ENCODE measurements at places on chromosomes 7 and 10. TPM values are rescaled to one million over a fixed set of nuclear protein-coding genes. Genes with fewer than 3 reads are reported as not detected.

The SEC61G gene
- 1,194 TPM for total RNA-seq

The MALRD1 gene
- total RNA-seq = not detected

- DNase-seq = no peak
Observed at GRCh38 chr10:11104772-11105675, 87.4 kb downstream of the CELF2 start.

GRCh38 chr10:125147971-125148439, 12.4 kb downstream of the CTBP2 start:
- DNase-seq = peak; percentile 49

GRCh38 chr10:24544776-24545175, 178.9 kb downstream of the ARHGAP21 start:
- DNase-seq = no peak

DNA sequence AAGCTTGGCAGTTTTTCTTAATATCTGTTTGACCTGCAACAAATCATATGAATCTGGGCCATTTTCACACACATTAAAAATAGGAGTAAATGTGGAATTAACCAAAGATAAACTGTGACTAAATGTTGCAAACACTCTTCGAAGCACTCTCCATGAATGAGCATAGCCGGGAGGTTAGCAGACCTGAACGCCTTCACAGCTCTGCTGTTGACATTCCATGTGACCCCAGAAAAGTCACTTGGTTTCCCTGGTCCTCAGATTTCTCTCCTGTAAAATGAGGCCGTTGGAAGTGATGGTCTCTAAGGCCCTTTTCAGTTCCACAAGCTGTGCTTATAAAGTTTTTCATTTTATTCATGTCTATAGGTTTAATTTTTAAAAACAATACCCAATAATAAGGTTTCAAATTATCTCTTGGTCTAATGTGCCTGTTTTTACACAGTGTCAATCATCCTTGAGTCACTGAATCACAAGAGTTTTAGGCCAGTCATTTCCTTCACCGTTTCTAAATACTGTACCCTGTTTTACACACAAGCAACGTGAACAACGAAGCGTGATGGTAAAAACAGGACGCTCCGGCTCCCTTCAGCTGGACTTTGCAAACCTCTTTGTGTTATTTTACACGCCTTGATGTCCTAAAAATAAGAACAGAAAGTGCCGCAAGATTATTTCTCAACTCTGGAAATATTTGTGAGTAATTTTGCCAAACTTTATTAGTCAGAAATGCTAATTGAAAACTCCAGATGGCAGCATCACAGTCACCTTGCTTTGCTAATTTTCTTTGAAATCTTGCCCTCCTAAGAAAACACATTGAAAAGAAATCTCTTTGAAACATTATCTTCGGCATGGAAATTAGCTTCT, 38.6 kb upstream of the MET start:
- peak; percentile 67 for DNase-seq

DNA sequence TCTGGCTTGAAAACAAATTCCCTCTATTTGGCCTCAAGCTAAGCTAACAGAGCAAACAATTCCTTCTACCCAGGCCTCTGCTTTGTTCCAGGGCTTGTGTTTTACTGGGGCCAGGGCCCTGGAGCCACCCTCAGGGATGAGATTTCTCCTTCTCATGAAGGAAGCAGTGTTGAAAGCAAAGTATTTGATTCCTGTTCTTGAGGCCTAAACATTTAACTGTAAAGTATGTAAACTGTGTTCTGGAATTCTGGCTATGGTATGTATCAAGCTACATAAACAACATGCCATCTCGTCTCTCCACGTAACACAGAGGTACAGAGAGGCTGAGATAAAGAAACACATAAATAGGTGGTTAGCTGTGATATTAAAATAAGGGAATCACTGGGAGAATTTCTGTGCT, 81.8 kb downstream of the HERPUD2 start:
- no peak for DNase-seq

DNA sequence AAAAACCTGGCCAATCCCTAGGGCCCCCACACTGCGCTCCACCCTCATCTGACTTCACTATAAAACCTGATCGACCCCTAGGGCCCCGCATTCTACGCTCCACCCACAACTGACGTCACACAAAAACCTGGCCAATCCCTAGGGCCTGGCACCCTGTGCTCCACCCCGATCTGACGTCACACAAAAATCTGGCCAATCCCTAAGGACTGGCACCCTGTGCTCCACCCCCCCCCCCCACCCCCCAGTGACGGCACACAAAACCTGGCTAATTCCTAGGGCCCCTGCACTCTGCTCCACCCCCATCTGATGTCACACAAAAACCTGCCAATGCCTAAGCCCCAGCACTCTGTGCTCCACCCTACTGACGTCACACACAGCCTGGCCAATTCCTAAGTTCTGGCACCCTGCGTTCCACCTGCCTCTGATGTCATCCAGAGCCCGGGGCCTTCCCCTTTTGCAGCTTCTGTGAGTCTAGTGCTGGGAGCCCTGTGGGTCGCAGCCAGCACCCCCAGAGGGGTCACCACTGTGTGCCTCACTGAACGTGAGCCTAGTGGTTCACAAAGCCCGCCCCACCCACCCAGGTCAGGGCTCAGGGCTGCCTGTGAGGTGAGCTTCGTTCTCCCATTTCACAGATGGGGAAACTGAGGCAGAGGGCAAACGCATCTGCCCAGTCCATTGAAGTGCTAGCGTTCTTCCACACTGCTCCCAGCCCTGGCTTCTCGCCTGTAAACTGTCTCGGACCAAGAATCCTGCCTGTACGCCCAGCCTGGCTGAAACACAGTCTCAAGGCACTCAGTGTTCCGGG, 40.6 kb downstream of the MICALL2 start:
- peak; percentile 54 for DNase-seq

DNA sequence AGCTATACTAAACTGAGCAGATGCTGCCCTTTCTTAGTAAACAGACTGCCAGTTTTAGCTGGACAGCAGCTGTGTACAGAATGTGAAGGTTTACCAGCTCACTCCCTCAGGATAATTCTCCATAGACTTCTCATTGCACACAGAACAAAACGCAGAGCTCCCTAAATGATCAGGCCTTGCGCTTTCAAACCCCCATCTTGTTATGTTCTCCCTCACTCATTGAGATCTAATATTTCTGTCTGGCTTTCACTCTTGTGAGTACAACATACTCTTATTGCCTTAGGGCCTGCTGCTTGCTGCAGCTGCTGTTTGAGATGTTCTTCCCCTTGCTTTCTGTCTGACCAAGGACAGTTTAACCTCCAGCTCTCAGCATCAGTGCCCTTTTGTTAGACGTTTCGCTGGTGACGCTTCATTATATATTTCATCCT, 17.3 kb downstream of the VWDE start:
- no peak for DNase-seq

DNA sequence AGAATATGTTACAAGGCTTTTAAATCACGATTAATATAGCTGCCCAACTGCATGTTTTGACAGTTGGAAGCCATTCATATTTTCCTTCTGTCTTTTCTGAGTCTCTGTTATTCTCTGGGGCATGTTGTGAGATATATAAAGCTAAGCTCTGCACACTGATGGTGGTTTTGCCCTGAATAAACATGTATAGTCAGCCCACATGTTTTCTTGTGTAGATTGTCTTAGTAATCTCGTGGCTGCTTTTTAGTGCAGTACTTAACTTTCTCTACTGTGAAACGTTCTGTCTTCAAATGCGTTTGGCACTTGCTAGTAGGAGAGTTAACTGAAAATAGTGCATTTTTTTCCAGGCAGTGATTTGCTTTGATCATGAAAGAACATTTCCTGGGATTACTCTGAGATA, 268.5 kb downstream of the DNAJB9 start:
- no peak for DNase-seq

DNA sequence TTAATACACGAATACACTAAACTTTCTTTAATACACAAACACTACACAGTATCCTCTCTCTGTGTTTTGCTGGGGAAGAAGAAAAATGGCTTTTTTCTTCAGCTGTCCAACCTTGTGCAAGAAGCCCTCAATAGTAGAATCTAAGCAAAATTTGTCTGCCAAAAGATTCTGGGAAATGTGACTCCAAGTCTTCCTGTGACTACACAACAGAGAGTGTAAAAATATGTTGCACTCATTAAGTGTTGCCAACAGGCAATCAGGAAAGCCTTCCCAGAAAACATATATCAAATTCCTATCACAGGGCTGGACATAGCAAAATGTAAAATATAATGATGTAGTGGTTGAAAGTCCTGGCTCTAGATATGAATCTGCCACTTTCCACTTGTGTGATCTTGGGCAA, 825.1 kb upstream of the ZWINT start:
- no peak for DNase-seq

All from GM23248 (cell line).